ENCODE measurements at places on chromosomes 2 and 18.

- no peak for DNase-seq
Measured at GRCh38 chr2:207531032-207531952, 1.5 kb downstream of the CREB1 start.

DNA sequence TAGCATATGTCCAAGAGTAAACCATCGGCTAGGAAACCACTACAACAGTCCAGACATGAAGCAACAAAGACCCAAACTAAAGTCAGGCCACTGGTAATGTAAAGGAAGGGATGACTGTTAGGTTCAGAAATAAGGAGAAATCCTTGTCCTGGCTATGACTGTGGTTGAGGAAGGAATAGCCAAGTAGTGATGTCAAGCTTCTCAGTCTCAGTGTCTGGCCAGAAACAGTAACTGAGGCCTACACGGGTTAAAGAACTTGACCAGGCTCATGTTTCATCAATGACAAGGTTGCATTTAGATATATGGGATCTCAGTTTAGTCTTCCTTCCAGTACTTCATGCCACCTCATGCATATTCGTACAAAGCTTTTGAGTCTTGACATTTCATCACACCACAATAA lies 162.0 kb downstream of the ETAA1 start:
- DNase-seq: no peak

DNA sequence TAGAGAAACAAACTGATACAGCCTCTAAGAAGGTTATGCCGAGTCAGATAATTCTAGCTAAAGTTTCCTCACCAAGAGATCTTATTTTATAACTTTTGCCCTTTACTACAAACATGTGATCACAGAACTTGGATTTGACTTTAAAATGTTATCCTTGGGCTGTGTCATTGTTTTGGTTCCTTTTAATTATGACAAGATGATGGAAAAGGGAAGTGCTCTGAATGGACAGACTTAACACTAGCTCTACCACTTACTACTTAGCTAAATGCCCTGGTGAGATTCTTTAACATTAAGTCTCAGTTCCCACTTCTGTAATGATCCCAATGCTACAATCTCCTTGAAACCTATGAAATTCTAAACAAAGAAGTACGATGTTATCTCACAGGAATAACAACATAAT lies 69.9 kb downstream of the RTTN start:
- DNase-seq: no peak

DNA sequence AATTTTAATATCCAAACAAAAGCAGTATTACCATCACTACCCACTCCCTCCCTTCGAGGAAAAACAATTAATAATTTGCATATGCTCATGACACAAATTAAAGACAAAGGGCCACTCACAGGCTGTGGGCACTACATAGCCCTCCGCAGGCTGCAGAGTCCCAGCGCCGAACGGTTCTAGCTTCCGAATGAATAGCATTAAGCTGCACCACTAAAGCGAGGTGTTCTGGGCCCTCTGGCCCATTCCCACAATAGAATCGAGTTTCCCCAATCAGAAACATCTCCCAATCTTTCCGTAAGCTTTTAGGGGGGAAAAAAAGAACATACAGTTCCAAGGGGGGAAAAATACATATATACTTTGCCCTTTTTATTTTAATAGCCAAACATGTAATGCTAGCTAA lies 14.5 kb upstream of the SIX3 start:
- DNase-seq: no peak

DNA sequence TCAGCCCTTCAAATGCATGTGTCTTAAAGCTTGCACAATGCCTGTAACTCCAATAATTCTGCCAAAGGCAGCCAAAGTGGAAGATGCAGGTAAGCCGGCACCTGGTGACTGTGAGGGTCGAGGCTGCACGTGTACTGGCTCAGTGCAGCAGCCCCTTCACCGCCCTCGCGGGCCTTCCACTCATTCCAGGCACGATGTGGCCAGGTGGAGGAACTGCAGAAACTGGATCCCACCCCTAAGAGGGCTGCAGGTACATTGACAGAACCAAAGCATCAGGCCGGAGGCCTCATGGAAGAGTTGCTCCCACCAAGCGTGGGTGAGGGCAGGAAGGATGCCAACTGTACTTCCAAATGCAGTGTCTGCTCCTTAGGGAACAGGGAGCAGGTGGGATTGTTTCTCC lies 253.4 kb downstream of the HDAC4 start:
- no peak for DNase-seq

- no peak for DNase-seq
Measured at GRCh38 chr2:19120941-19121750, 237.3 kb downstream of the OSR1 start.

DNA sequence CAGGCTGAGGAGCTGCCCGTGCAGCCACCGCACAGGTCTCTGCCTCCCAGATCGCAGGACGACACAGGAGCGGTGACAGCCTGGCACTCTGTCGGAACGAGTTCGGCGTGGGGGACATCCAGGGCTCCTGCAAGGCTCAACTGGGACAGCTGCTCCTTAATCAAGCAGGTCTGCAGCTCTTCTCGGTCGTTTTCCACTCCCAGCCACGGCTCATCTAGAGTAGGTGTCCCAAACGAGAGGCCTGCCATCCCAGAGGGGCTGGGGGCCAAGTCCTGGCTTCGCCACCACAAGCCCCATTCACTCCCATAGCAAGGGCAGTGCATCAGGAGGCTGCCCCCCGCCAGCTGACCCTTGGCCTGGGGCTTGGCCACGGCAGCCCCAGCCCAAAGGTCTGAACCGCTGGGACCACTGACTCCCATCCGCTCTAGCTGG lies 22.5 kb downstream of the PASK start:
- no peak for DNase-seq

DNA sequence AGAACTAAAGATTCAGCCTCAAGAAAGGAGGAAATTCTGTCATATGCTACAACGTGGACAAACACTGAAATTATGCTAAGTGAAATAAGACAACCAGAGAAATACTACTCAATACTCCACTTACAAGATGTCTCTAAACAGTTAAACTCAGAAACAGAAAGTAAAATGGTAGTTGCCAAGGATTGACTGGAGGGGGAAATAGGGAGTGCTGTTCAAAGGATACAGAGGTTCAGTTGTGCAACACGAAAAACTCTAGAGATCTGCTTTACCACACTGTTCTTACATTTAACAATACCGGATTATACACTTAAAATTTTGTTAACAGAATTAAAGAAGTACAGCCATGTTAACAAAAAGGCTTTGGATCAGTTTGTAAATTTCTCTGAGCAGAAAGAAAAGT lies 39.8 kb upstream of the C2orf15 start:
- DNase-seq: no peak

- DNase-seq: no peak
Measured at GRCh38 chr2:65349863-65350262, 82.5 kb downstream of the SPRED2 start.

Data from CD4-positive, alpha-beta T cell treated with Interleukin-6 at 100 ng/mL for 8 hours (primary cell).